Activated CD4-positive, alpha-beta T cell treated with anti-CD3 and anti-CD28 coated beads, Interleukin-10, Interleukin-2, amounts not matched to agents 100 ng/mL and 50 ng/mL, durations not matched to agents 16 hours and 8 hours (primary cell): ENCODE measurements at places on chromosomes 7 and 10.

DNA sequence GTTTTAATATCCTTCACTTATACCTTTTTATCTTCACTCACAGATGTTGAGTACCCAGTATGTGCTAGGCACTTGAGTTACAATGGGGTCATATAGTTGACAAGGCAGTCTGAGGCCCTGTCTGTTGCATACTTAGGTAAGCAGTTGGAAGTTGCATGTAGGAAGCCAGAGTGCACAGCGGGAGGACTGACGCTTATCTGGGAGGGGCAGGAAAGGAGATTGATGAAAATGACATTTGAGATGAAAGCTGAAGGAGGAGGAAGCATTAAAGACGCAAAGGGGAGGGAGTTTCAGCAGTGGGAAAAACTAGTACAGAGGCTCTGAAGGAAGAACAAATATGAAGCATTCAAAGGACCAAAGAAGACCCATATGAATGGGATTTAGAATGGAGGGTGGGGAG lies 266.2 kb downstream of the HTR7 start:
- DNase-seq = no peak

DNA sequence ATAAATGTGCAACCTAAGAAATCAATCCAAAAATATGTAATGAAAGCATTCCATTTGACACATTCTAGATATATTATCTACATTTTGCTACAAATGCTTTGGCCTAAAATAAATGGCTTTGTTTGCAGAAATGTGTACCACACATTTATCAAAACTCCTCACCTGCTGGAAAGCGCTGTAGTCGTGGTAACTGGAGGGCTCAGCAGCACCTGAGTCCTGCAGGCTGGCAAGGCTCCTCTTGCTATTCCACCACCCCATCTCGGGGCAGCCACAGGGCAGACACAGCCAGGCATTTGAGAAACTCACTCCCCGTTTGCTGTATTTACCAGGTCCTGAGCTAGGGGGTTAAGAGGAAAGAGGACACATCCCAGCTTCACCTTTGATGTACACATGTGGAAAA lies 68.1 kb upstream of the TOMM7 start:
- no peak for DNase-seq

DNA sequence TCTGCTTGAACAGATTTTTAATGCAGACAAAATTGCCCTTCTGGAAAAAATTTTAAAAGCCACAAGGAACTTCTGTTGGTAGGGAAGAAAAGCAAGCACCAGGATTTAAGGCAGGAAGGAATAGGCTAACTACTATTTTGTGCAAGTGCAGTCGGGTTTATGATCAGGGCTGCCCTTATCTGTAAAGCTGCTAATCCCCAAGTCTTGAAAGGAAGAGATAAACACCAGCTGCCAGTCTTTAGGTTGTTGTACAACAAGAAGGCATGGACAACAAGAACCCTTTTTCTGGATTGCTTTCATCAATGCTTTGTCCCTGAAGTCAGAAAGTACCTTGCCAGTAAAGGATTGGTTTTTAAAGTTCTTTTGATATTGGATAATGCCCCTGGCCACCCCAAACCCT lies 40.7 kb downstream of the RALA start:
- DNase-seq = no peak

DNA sequence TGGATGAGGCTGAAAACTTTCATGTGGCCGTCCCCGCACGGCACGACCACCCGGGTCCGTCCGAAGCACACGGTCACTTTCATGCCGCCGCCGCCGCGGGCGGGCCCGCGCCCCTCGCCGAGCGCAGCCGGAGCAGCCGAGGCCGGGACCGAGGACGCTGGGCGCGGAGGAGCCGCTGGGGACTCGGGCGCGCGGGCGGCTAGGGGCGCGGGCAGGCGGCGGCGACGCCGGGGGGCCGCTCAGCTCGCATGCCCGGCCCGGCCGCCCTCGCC lies 247 bp downstream of the PARD3 start:
- no peak for DNase-seq

DNA sequence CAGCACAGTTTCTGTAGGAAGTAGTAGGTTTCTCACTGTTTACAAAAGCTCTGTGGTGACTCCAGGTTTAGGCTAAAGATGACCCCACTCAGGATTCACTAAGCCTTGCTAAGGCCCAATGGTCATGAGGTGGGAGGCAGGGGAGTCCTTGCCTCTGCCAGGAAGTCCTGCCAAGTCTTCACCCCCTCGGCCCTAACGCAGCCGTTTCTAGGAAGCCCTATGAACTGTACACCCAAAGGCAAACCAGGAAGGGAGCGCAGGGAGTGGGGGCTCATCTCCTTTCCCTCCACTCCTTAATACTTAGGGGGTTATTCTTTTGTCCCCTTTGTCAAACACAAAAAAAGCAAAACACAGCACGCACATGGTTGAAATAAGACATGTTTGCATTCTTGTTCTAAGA lies 64.6 kb downstream of the CTBP2 start:
- no peak for DNase-seq

GRCh38 chr7:28858206-28858605 lies 99.9 kb downstream of the TRIL start:
- no peak for DNase-seq

- DNase-seq = no peak
Measured at GRCh38 chr10:66862687-66863258, 63.1 kb upstream of the LRRTM3 start.

- DNase-seq = no peak
Measured at GRCh38 chr10:122248356-122249302, 22.5 kb upstream of the BTBD16 start.

DNA sequence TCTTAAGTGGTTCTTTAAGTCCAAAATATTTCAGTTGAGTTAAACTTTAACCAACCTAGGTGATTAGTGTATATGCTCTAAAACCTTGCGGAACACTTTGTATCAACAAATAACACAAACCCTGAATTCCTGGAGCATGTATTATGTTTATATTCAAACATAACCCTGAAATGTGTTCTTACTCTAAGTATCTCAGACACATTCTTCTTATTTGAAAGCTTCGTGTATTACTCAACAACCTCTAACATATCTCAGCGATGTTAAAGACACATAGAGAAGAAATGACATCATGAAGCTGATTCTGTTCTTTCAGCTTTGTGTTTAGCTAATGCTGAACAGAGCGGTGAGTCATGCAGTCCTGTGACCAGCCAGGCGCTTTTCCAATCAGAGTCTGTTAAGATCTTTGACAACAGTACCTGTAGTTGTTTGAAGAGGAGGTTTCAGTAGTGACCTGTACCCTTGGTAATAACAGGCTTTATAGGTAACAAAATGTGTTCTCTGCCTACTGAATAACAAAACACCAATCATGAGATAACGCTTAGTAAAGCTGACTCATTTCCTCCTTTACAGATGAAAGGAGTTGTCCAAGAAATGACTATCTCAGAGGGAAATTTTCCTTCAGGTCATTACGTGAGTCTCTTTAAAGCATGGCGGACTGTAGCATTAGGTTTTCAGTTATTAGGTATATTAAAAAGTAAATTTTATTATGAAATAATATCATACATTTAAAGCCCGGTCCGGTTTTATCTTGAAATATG lies 67.3 kb upstream of the KLF6 start:
- DNase-seq = peak; percentile 94

DNA sequence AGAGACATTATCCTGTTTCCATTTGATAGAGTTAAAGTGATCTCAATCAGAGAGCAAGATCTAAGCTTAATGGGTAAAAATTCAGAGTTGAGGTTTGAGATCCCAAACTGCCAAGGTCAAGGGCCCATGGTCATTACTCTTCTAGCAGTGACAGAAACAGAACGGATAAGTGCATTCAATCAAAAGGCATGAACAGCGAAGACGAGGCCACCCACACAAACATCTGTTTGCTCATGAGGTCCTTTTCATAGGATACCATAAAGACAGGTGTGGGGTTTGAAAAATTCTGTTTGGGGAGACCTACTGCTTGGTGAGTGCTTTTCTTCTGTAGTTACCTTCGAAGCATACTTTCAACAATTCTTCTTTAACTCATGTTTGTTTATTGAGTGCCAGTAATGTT lies 58.3 kb downstream of the SEMA3C start:
- no peak for DNase-seq

GRCh38 chr7:21198921-21199320 lies 229.0 kb upstream of the SP4 start:
- DNase-seq = no peak

- DNase-seq = no peak
Measured at GRCh38 chr10:17817316-17817715, 8.2 kb downstream of the MRC1 start.

- DNase-seq = no peak
Measured at GRCh38 chr7:30159163-30159562, 24.4 kb downstream of the MTURN start.

GRCh38 chr10:132570771-132571649 lies 33.4 kb downstream of the INPP5A start:
- no peak for DNase-seq
